8988T (cell line): ENCODE measurements at places on chromosomes 1 and 21.

- peak; percentile 71 for DNase-seq
Measured at GRCh38 chr1:9004700-9005394, 21.4 kb downstream of the SLC2A7 start.

- DNase-seq = no peak
Measured at GRCh38 chr1:21763694-21764419, 19.1 kb downstream of the USP48 start.

DNA sequence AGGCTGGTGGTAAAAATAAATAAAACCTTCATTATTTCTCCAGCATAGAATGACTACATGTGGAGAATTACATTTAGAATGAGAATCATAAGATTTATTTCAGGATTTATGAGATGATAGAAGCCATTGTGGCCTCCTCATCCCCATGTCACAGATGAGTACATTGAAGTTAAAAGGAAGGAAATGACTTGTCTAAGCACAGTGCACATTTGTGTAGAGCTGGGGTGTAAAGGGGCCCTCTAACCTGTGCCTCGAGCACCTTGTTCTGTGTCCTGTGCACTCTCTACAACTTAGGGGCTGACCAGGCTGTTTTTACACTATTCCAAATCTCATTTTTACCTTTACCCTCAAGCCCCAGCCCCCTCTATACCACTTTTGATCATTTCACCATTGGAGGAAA lies 179.4 kb downstream of the RHOU start:
- no peak for DNase-seq

DNA sequence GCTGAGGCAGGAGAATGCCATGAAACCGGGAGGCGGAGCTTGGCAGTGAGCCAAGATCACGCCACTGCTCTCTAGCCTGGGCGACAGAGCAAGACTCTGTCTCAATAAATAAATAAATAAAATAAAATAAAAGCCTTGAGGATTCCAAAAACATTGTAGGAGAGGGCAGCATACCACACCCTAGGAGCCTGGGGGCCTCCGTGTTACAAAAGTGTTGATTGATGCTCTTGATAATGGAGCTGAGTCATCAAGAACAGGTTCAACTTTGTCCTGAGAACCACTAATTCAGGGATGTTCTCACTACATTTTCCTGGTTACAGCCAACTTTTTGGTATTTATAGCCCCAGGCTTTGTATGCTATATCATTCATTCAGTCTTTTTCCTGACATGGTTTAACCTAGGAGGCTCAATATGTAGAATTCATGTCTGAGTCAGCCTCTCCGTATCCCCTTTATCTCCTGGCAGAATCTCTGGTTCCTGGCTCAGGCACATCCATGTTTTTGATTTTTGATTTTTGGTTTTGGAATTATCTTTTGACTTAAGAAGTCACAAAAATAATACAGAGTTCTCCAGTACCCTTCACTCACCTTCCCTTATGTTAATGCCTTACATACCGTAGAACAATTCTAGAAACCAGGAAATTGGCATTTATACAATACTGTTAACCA lies 69.4 kb downstream of the LRRC8D start:
- DNase-seq = no peak

GRCh38 chr21:43716376-43717165 lies 2.4 kb upstream of the PDXK start:
- no peak for DNase-seq

- no peak for DNase-seq
Measured at GRCh38 chr1:68976916-68977610, 480.2 kb upstream of the DEPDC1 start.

GRCh38 chr1:56329970-56330369 lies 249.4 kb downstream of the PLPP3 start:
- no peak for DNase-seq

DNA sequence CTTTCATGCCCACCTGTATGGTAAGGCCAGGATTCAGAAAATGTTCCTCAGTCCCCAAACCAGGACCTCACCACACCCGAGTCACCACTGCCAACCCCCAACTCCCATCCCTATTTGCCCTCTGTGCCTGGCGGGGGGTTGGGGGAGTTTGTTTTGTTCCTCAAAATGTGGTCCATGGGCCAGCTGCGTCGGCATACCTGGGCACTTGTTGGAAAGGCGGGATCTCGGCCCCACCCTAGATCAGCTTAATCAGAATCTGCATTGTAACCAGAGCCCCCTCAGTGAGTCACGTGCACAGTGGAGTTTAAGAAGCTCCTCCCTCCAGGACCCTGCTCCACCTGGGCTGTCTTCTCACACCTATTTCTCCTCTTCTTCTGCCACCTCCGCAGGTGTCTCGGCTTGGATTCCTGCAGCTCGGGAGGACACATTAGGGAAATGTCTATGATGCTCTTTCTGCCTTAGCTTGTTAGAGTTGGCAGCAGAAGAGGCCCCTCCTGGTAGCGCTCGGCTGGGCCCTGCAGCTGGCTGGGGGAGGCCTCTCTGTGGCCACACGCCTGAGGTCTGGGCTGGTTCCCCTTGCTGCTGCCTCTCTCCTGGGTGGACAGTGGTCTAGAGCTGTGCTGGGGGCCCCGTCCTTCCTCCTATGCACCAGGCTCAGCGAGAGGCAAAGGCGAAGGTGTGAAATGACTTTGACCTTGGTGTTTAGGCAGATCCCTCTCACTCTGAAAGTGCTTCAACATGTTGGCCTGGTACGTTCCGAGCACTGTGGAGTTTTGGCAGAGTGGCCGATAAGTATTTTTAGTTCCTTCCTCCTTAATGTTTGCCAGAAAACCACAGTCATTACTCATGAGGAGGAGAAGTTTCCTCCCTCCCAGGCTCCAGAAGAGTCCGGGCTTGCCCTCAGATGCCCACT lies 41.8 kb upstream of the CAMTA1 start:
- no peak for DNase-seq

DNA sequence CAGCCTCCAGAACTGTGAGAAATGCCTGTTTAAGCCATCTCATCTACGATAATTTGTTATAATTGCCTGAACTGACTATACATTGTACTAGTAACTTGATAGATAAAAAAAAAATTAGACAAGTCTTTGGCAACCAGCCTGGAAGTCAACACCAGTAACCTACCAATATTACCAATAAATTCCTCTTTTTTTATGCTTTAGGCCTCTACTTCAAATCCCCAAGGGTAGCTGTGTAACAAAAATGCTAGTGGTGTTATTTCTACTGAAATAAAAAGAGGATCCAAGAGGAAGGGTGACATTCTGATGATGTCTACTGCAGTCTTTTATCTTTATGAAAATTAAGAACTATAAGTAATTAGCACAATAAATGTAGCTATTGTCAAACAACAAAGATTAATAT lies 151.7 kb upstream of the SAMSN1 start:
- DNase-seq = no peak

DNA sequence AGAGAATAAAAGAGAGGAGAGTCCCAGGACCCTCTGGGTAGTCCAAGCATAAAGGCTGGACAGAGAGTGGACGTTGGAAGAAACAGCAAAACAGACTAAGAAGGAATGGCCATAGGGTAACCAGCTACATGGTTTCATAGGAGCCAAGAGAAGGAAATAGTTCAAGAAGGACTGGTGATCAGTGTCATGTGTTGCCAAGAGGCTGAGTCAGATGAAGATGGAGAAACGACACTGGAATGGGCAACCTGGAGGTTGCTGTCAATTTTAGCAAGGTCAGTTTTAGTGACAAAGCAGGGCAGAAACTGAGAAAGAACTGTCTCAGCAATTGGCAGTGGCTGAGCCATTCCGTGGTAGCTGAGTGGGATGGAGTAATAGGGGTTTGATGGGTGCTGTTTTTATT lies 41.4 kb downstream of the HMGB4 start:
- no peak for DNase-seq

GRCh38 chr1:77757066-77757584 lies 2.5 kb downstream of the USP33 start:
- no peak for DNase-seq

GRCh38 chr1:231626951-231627614 lies 493 bp downstream of the DISC1 start:
- peak; percentile 62 for DNase-seq

- no peak for DNase-seq
Measured at GRCh38 chr1:153571706-153572105, 6.1 kb upstream of the S100A2 start.

DNA sequence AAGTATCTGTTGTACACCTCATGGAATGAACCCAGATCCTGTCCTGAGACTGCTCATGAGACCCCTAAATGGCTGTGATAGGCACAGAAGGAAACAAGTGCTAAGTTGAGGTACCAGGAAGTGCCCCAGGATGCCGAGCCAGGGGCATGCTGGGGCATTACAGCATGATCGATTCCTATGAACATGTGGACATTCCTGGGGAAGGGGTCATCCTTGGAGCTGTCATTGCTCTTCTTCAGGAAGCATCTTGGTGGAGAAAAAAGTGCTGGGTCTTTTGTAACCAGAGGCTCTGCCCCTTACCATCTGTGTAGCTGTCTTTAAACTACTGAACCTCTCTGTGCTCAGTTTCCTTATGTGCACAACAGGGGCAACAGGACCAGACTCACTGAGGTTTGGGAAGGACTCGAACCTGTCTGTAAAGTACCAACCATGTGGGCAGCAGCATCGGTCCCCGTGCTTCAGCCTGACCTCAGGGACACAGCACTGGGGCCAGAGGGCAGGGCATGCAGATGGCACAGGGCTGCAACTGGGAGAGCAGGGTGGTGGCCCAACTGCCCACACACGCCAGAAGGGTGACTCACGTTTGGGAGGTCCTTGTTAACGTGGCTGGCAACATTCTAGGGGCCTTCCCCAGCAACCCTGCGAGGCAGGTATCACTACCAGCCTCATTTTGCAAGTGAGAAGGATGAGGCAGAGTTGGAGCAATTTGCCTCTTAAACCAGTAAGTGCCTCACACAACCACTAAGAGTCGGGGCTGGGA lies 142.3 kb upstream of the EDN2 start:
- no peak for DNase-seq
